ENCODE measurements at places on chromosomes 11 and 22.
A peak's percentile ranks its signal among the peaks of the same experiment; 100 is the strongest.

DNA sequence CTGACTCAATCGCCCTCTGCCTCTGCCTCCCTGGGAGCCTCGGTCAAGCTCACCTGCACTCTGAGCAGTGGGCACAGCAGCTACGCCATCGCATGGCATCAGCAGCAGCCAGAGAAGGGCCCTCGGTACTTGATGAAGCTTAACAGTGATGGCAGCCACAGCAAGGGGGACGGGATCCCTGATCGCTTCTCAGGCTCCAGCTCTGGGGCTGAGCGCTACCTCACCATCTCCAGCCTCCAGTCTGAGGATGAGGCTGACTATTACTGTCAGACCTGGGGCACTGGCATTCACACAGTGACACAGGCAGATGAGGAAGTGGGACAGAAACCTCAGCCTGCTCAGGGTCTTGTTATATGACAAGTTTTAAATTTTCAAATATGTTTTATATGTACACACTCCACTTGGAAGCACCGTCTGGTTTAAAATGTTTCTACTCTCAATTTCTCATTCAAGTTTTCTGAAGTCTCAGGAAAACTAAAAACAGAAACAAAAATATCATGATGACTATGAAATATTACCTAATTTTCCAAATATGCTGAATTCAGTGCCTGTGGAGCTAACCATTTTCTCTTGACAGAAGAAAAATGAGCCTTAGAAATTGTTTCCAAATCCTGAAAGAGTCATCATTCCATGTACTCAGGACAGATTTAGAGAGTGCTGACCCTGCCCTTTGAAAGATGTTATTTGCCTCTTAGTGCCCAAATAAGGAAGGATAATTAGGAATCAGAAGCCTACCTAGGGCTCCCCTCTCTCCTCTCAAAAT is 48.8 kb upstream of the TOP3B start:
- no peak for DNase-seq

DNA sequence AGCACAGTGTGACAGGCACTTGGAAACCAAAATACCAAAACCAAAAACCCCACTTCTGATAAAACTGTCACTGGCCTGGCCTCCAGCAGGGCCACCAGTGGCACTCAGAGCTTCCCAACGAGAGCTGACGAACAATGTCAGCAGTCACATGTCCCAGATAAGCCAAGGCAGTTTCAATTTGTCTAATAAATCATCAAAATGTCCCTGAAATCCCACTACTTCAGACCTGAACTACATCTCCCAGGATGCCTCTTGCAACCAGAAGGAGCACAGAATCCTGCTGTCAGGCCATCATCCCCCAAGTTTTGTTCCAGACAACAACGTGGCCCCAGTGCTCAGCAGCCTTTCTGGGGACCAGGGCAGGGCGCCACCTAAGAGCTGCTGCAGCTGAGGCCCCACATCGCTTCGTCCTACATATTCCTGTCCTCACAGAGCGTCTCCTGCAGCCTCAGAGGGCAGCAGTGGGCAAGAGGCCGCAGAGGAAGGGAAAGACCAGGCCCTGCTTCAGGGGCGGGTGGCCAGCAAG is 25.1 kb downstream of the LRFN4 start:
- no peak for DNase-seq

GRCh38 chr11:120985718-120986569 is 38.0 kb upstream of the TBCEL start:
- DNase-seq, result peak; percentile 22

DNA sequence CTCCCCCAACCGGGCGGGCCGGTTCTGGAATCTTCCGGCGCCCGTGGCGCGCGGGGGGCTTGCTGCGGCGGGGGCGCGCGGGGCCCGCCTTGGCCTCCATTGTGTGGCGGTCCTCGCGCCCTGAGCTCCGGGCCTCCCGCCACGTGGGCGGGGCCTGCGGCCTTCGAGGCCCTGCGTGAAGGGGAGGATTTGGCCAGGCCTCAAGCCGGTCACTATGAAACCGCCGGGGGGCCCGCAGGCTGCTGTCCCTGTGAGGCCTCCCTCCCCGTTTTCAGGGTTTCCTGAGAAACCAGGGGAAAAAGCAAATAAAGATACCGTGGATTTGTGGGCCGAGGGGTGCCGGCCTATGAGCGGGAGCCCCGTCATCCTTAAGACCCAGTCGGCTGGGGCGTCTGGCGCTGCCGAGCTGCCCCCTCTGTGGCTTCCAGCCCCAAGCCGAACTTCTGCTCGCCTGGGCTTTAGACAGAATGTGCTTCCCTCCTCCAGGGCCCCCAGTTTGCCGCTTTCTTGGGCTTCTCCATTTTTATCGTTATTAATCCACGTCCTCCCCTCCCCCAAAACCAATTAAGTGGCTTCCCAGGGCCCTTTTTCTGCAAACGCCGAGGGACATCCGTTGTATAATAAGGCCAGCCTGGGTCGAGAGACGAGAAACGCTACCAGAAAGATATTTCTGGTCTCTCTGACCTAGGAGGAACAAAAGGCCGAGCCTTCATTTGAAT is 602 bp downstream of the EWSR1 start:
- peak; percentile 54 for DNase-seq

- no peak for DNase-seq
These were observed 557 bp upstream of the TAGLN start for GRCh38 chr11:117198613-117199012.

- DNase-seq, result no peak
These were observed 129.8 kb downstream of the MRTFA start for GRCh38 chr22:40506762-40507161.

DNA sequence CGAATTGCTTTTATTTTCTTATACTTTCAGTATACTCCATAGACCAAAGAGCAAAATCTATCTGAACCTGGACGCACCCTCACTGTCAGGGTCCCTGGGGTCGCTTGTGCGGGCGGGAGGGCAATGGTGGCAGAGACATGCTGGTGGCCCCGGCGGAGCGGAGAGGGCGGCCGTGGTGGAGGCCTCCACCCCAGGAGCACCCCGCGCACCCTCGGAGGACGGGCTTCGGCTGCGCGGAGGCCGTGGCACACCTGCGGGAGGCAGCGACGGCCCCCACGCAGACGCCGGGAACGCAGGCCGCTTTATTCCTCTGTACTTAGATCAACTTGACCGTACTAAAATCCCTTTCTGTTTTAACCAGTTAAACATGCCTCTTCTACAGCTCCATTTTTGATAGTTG is 1077.4 kb downstream of the BRD1 start:
- no peak for DNase-seq

DNA sequence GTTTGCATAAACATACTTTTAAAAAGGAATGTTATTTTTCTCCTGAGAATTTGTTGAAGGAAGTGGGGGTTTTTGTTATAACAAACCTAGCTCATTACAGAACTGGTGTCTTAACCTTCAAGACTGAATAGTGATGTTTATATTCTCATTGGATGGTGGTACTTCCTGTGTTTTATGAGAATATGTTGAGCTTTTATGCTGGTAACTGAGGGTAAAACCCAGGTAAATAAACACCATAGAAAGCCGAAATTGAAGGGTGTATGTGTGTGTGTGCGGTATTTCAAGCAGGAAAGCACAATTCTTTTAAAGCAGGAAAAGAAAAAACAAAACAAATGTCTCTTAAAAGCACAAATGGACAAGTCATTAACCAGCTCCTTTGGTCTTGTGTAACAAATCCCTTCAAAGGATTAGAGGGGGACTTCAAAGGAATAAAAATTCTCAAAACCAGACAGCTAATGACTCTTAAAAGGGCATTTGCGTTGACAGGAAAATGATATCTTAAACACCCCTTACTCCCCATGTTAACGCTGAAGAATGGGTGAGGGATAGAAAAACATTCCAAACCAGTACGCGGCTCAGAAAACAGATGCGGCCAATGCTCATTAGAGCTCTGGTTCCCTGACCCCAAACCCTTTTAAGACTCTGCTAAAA is 23.8 kb downstream of the LMO2 start:
- no peak for DNase-seq

GRCh38 chr11:121446752-121447156 is 5.4 kb upstream of the SORL1 start:
- no peak for DNase-seq

- DNase-seq, result peak; percentile 29
These were observed 15.0 kb upstream of the CYB5R2 start for GRCh38 chr11:7688238-7688826.

DNA sequence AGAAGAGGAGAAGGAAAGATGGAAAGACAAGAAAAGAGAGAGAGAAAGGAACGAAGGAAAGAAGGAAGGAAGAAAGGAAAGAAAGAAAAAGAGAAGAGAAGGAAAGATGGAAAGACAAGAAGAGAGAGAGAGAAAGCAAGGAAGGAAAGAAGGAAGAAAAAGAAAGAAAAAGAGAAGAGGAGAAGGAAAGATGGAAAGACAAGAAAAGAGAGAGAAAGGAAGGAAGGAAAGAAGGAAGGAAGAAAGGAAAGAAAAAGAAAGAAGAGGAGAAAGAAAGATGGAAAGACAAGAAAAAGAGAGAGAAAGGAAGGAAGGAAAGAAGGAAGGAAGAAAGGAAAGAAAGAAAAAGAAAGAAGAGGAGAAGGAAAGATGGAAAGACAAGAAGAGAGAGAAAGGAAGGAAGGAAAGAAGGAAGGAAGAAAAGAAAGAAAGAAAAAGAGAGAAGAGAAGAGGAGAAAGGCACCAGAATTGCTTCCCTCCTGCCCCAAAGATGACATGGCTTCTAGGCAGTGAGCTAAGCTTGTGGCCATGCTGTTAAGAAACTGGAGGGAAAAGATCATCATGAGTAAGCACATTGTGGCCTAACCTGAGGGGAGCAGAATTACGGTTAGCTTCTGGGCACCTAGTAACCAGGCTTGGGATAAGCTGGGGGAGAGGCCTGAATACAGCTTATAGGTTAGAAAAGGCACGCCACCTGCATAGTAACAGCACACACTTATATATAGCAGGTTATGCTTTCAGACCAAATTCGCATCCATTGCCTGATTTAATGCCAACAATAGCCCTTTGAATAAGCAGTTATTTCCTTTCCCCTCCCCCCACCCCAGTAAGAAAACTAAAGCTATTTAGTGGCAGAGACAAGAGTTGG is 2.3 kb upstream of the ST3GAL4 start:
- no peak for DNase-seq

- DNase-seq, result peak; percentile 80
These were observed 43.4 kb upstream of the PRDM11 start for GRCh38 chr11:45102810-45103621.

- DNase-seq, result no peak
These were observed 46.8 kb downstream of the SCUBE1 start for GRCh38 chr22:43296276-43296902.

GRCh38 chr11:9525116-9525515 is 48.4 kb upstream of the WEE1 start:
- no peak for DNase-seq

DNA sequence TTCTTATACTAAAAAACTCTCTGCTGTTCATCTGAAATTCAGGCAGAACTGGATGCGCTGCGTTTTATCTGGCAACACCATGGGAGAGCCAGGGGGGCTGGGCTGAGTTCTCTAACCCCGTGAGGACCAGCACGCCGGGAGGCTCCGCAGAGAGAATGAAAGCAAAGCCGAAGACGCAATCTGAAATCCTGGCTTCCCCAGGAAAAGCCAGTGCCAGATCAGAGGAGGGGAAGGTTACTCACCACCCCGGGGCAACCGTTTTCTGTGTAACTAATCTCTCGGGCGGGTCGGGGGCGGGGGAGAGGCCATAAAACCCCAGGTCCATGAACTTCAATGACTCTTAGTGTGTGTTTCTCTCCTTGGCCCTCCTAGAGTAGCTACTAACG is 99.4 kb downstream of the SHANK2 start:
- DNase-seq, result no peak

GRCh38 chr11:84264066-84264465 is 977.9 kb upstream of the CCDC90B start:
- no peak for DNase-seq

DNA sequence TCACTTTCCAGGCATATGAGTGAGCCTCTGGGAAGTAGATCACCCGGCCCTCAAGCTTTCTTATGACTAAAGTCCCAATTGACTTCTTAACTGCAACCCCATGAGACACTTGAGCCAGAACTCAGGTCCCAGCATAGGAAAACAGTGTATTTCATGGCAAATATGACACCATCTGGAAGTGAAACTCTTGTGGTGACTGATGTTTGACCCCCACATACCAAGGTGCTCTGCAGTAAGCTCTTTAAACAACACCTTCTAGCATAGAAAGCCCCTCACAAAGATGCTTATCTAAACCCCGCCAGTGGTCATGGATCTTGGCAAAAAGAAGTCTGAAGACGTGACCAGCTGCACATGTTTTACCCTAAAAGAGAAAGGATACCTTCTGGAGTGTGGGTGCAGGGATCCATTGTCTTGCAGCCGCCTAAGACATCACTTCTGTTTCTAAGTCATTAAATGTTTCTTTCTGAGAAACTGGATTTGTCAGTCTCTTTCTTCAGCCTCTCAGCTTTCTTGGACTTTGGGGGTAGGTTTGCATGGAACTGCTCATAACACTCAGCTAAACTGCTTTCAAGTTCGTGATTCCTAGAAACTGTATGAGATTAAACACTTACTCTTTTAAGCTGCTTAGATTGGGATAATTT is 7.4 kb upstream of the PELI3 start:
- no peak for DNase-seq

GRCh38 chr11:93921695-93922468 is 71.5 kb upstream of the VSTM5 start:
- peak; percentile 6 for DNase-seq

- no peak for DNase-seq
These were observed 108.8 kb downstream of the NXPE2 start for GRCh38 chr11:114787126-114787525.

DNA sequence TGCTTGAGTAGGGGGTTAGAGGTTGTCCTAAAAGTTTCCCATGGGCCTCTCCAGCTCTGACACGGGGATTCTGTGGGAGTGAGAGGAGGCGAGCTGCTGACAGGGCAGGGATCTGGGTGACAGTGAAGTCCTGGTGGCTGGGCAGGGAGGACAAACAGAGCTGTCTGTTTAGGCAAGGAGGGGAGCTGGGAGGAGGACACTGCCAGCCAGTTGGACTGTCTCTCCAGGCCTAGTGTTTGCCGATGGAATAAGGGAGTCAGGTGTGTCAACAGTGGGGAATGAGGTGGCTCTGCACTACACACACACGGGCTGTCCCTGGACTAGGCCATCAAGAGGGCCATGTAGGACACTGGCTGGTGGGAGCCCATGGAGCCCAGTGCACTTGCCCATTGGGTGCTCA is 20.6 kb upstream of the SYT7 start:
- DNase-seq, result no peak

DNA sequence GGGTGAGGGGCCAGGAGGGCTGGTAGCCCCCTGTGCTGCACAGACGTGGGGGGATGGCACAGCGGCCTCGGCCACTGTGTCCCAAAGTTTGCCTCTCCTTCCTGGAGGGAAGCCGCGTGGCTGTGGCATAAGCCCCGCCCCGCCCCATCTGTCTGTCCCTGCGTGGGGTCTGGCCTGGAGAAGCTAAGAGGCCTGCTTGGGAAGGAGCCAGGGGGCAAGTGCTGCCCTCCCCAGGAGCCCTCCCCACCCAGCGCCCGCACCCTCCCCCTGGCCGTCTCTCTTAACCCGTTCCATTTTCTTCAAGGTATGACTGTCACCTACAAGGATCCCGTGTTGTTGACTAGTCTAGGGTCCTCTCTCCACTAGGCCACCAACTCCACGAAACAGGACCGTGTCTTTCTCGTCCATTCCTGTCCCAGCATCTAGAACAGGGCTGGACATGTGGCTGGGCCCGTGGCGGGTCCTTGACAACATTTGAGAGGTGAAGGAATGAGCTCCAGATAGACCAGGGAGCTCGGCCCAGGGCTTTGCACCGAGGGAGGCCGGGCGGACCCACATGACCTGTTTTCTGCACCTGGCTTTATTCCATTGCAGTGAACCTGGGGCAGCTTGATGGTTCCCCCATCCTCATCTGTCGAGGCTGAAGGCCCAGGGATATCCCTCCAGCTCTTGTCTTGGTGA is 428.0 kb downstream of the TBC1D22A start:
- no peak for DNase-seq
